PC-9 (cell line): ENCODE measurements at places on chromosomes 12 and 14. TPM values are rescaled to one million over a fixed set of nuclear protein-coding genes. Genes with fewer than 3 reads are reported as not detected.

Gene RERGL
- total RNA-seq: not detected in 2 replicates

Gene SERPINA1
- total RNA-seq: not detected in 2 replicates

Gene OTX2
- total RNA-seq: not detected in 2 replicates

Gene KNTC1
- 63.0 and 67.7 TPM in 2 replicates for total RNA-seq

Gene APOF
- not detected in 2 replicates for total RNA-seq

Gene CELA1
- 0.58 TPM in 1 of 2 replicates, not detected in the other for total RNA-seq

Gene IL23A
- total RNA-seq: 2.9 and 3.0 TPM in 2 replicates

Gene BCL11B
- total RNA-seq: not detected in 2 replicates

Gene KRT1
- total RNA-seq: not detected in 2 replicates

Gene CABP1
- not detected in 2 replicates for total RNA-seq

Gene SLC39A2
- total RNA-seq: 0.35 and 0.68 TPM in 2 replicates

Gene DHRS4L2
- total RNA-seq: 14.8 and 22.8 TPM in 2 replicates

Gene RESF1
- 25.4 and 33.8 TPM in 2 replicates for total RNA-seq

Gene CTSG
- total RNA-seq: not detected in 2 replicates

Gene LRRIQ1
- total RNA-seq: 4.2 and 5.2 TPM in 2 replicates

Gene LHX5
- total RNA-seq: 0.65 and 1.1 TPM in 2 replicates

Gene PLA2G1B
- total RNA-seq: not detected in 2 replicates

Gene FLVCR2
- 12.4 and 35.7 TPM in 2 replicates for total RNA-seq

Gene MIP
- not detected in 2 replicates for total RNA-seq

Gene BEGAIN
- total RNA-seq: not detected in 2 replicates

Gene TMTC1
- total RNA-seq: 3.1 and 4.8 TPM in 2 replicates

Gene KRT77
- not detected in 2 replicates for total RNA-seq

Gene SRRM4
- total RNA-seq: not detected in 2 replicates

Gene TAS2R13
- total RNA-seq: 1.9 and 2.6 TPM in 2 replicates

Gene TAS2R8
- not detected in 2 replicates for total RNA-seq

Gene SDR9C7
- total RNA-seq: not detected in 2 replicates
